ENCODE measurements at places on chromosomes 3 and 15. TPM values are rescaled to one million over a fixed set of nuclear protein-coding genes. Genes with fewer than 3 reads are reported as not detected.

The DPH6 gene
- 9.9 TPM for total RNA-seq

GRCh38 chr3:14406336-14406735 is 3.9 kb downstream of the SLC6A6 start:
- DNase-seq, result no peak

- DNase-seq, result no peak
Observed at GRCh38 chr15:27783678-27784077, 315.4 kb downstream of the OCA2 start.

DNA sequence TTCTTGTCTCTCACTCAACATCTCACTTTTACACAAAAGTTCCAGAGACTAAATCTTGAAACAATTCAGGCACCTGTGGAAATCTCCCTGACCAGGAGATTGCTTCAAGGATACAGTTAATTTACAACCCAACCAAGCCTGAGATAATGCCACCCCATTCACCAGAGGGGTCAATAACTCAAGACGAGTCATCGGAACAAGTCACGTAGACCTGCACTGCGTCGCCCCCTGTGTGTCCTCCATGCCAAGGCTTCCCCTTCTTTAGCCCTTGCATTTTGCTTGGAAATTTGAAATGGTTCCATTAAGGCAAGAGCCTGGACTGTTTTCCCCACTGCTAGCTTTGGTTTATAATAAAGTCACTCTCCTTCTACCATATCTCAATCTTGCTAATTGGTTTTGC is 129.0 kb upstream of the NEO1 start:
- DNase-seq, result no peak
